ENCODE measurements at places on chromosomes 11 and 22. TPM values are rescaled to one million over a fixed set of nuclear protein-coding genes. Genes with fewer than 3 reads are reported as not detected.

The CHST1 gene
- total RNA-seq = 2.1 TPM

The RPS3 gene
- total RNA-seq = 1,413 TPM

The MTFP1 gene
- 3.6 TPM for total RNA-seq

The ARHGAP8 gene
- 17.3 TPM for total RNA-seq

The ZNF280B gene
- total RNA-seq = 0.45 TPM

The APOBEC3H gene
- total RNA-seq = 1.1 TPM

The RCOR2 gene
- 0.40 TPM for total RNA-seq

The LGALS12 gene
- 9.2 TPM for total RNA-seq

The PAMR1 gene
- total RNA-seq = 15.6 TPM

The CCDC90B gene
- total RNA-seq = 37.2 TPM

The ALX4 gene
- total RNA-seq = 1.1 TPM

The CCDC73 gene
- not detected for total RNA-seq

The TMEM218 gene
- 15.2 TPM for total RNA-seq

The SAA4 gene
- total RNA-seq = not detected

The FAM227A gene
- 2.9 TPM for total RNA-seq

The FAM180B gene
- 3.0 TPM for total RNA-seq

The OR5B17 gene
- not detected for total RNA-seq

The MLC1 gene
- total RNA-seq = 0.45 TPM

The PSMC3 gene
- 97.5 TPM for total RNA-seq

The RAPSN gene
- total RNA-seq = 4.9 TPM

The TSKU gene
- total RNA-seq = 48.8 TPM

The GNAZ gene
- 22.8 TPM for total RNA-seq

The CAVIN3 gene
- 145 TPM for total RNA-seq

The C11orf97 gene
- not detected for total RNA-seq

The PRRG4 gene
- total RNA-seq = 22.9 TPM

The TXNRD2 gene
- total RNA-seq = 33.9 TPM

The NLRP10 gene
- not detected for total RNA-seq

The PDE2A gene
- total RNA-seq = 74.4 TPM

The SCUBE2 gene
- 8.8 TPM for total RNA-seq

The ZNF280A gene
- not detected for total RNA-seq

The ACCS gene
- 71.6 TPM for total RNA-seq

The SCN3B gene
- total RNA-seq = 1.2 TPM

The GPR152 gene
- not detected for total RNA-seq

The ENTHD1 gene
- 4.9 TPM for total RNA-seq

The OR52E8 gene
- not detected for total RNA-seq

The KIRREL3 gene
- total RNA-seq = 0.09 TPM

The SLC43A3 gene
- total RNA-seq = 75.4 TPM

The INSC gene
- 8.3 TPM for total RNA-seq

The ACRV1 gene
- not detected for total RNA-seq

The SLC7A4 gene
- total RNA-seq = 0.89 TPM

The XRCC6 gene
- total RNA-seq = 125 TPM

The SLC22A9 gene
- total RNA-seq = not detected

The NRGN gene
- total RNA-seq = 6.2 TPM

The SLC22A6 gene
- total RNA-seq = not detected

The WBP2NL gene
- total RNA-seq = 9.4 TPM

The NXPE4 gene
- not detected for total RNA-seq

The PRG3 gene
- not detected for total RNA-seq

The TMEM151A gene
- total RNA-seq = 0.31 TPM

The MYEOV gene
- 1.2 TPM for total RNA-seq

All from sciatic nerve (tissue), 2 donors.